OCI-M1 (cell line): ENCODE measurements at places on chromosomes 11 and 22.

- DNase-seq, result no peak
Measured at GRCh38 chr11:16807306-16807705, 68.9 kb downstream of the C11orf58 start.

GRCh38 chr22:43004362-43005035, 10.4 kb downstream of the PACSIN2 start:
- DNase-seq, result peak; percentile 66

- DNase-seq, result no peak
Measured at GRCh38 chr11:44011797-44012196, 36.0 kb upstream of the ACCSL start.

- DNase-seq, result peak; percentile 36
Measured at GRCh38 chr11:118334745-118335144, 7.8 kb downstream of the CD3D start.

- no peak for DNase-seq
Measured at GRCh38 chr11:14310679-14311078, 48.3 kb downstream of the RRAS2 start.

DNA sequence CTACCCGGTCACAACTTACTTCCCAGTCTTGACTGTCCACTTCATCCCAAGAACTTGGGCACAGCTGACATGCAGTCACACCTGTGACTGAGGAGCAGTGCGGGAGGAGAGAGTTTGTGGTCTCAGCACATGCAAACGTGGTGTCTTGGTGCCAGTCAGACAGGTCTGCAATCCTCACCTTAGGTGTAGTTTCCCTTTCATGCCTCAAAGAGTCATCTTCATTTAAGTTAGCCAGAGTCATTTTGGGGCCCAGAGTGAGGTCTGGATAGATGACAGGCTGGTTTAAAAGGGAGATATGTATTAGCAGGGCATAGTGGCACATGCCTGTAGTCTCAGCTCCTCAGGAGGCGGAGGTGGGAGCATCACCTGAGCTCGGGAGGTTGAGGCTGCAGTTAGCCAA, 108.5 kb upstream of the SORL1-AS1 start:
- no peak for DNase-seq

- DNase-seq, result no peak
Measured at GRCh38 chr11:19705936-19706335, 6.7 kb upstream of the NAV2 start.

DNA sequence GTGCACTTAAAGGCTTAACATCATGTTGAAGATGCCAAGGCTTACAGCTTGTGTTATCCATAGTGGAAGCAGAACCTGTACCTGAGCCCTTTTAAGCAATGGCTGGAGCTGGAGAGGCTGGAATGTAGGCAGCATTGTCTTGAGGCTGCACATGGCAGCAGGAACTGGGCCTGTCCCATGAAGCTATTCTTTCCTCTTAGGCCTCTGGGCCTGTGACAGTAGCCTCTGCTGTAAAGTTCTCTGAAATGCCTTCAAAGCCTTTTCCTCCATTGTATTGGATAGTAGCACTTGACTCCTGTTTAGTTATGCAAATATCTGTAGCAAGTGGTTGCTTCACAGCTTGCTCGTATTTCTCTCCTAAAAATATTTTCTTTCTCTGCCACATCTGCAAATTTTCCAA, 127.4 kb upstream of the ANO5 start:
- no peak for DNase-seq

DNA sequence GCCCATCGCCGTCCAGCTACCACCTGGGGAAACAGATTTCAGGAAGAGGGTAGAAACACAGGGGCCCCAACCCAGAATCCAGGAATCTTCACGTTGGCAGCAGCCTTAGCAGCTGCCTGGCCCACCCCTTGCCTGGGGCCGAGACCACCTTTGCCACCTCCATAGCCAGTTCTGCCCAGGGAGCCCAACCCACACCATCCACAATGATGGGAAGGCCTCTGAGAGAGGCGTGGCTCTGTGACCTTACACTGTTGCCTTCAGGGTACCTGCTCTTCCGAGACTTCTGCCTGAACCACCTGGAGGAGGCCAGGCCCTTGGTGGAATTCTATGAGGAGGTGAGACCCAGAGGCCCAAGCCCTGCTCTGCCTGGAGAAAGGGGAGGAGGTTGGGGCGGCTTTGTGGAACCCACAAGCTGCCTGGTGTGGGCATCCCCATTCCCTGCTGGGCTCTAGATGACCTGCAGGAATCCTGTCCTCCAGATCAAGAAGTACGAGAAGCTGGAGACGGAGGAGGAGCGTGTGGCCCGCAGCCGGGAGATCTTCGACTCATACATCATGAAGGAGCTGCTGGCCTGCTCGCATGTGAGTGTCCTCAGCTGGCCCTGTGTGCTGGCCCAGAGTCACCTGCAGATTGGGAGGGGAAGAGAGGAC, 10.0 kb upstream of the ANKRD13D start:
- no peak for DNase-seq

DNA sequence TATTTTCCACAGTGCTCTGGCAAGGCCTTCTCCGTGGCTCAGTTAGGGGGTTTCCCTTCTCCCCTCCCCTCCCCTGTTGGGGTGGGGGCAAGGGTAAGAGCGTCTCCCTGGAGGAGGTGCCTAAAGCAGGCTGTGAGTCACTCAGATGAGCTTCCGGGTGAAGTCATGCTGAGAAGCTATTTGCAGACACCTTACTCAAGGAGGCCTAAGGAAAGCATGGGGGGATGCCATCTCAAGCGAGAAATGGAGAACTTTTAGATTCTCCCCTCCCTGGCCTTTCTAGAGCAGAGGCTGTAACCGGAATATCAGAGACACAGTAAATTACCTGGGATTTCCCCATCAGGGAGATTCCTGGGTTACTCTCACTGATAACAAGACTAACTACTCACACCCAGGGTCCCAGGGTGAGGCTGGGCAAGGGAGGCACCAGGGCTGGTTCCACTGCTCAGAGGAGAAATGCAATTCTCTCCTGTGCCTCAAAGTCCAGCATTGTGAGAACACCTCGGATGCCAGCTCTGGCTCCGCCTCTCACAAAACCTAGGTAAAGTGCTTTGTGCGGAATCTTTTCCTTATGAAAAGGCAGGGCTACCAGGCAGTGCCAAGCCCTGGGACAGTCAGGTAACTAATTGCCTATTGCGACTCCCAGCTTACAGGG, 123.6 kb downstream of the ABTB2 start:
- DNase-seq, result peak; percentile 30

DNA sequence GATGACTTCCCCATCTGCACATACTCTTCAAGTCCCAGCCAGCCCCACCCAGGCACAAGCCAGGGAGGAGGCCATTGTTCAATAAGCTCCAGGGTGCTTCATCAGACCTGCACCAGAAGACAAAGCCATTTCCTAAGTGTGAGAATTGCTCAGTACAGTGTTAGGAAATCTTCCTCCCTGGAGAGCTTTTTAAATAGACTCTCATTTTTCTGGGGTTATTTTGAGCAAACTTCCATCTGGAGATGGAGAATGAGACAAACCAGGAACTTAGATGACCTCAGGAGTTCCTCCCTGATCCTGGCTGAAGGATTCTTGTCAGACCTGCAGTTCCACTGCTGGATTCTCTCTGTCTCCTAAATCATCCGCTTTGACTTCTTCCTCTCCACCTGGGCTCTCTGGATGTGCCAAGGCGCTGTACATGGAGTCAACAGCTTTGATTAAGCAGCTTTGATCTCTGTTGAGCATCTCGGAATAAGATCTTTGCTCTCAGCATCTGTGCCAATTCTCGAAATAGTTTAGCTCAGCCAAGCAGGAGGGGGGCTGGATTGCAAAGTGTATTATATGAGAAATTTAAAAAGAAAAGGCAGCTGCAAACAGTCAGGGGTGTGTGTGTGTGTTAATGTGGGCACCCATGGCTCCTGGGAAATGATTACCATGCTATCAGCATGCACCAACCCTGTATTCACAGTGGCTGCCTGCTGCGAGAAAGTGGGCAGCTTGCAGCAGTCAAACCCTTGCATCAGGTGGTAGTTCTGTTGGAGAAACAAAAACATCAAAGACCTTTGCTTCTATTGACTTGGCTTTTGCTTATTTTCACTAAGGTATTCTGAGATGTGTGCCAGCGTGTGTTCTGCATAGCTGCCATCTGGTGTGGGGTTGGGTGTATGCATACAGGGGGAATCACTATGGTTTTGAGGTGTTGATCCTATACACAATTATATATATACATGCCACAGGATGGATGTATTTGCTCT, 70.2 kb upstream of the NAV2 start:
- no peak for DNase-seq

DNA sequence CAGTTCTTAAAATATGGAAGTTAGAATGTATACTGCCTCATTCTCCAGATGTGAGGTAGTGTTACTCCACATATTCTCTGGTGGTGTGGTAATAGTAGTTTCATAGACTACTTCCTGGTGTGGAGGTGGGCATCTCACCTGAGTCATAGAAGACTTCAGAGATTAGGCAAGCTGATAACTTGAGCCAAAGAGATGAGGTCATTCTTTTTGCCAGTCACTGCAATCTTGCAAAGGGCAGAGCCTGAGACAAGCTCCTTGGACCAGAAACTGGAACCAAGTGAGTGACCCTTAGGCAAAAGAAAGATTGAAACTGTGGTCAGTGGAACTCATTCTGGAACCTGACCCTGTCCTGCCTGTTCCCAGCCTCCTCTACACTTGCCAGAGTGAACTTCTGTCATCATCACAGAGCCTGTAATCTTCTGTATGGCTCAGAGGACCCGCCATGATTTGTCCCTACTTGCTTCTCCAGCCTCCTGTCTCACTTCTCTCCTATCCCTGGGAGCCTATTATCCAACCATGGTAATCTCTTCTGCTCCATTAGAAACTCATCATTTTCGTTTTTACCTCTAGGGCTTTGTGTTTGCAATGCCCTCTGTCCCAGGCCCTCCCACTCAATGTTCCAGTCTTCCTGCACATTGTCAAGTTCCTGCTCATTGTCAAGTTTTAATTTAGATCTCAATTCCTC, 10.6 kb upstream of the CCDC83 start:
- peak; percentile 70 for DNase-seq

DNA sequence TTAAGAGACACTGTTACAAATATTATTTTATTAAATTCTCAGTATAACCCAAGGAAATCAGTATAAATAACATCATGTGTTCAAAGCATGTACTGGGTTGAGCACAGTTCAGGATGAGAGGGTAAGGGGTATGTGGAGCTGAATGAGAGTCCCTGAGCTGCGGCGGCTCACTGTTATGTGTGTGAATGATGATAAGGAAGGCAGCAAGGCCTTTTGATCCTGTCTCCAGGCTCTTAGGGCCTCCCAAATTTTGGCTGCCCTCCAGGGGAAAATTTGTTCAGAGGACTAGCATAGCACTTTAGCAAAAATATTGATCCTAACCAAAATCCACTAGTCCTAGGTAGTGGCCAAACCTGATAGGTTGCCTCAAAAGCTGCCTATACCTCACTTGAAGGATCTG, 86.1 kb upstream of the SPON1 start:
- peak; percentile 27 for DNase-seq

GRCh38 chr11:64058494-64058893, 22.8 kb downstream of the FLRT1 start:
- DNase-seq, result no peak

DNA sequence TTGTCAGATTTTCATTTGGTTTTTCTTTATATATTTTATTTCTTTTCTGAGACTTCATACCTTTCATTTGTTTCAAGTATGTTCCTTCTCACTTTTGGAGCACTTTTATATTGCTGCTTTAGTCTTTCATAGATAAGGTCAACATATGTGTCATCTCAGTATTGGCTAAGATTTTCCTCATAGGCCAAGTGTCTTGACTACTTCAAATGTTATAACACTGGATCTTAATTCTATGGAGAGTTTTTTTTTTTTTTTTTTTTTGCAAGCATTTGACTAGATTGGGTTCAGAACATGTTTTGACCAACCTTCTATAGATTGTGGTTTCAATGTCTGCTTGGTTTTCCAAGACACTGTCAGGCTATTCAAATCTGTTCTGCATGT, 69.0 kb upstream of the NARS2 start:
- DNase-seq, result no peak

GRCh38 chr11:98600786-98601773, 419.7 kb upstream of the CNTN5 start:
- no peak for DNase-seq

DNA sequence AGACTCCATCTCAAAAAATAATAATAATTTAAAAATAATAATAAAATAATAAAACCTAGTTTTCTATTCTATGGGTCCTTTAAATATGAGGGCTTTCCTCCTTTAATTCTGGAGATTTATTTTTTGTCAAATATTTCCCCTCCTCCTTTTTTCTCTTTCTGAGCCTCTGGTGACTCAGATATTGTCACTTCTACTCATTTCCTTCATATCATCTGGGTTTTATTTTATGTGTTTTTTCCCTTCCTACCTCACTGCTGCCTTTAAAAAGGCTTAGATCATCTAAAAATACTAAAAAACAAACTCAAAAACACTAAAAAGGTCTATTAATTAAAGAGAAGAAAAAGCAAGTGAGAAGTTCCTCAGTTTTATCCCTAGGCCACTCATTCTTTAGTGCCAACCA, 138.9 kb downstream of the SPON1 start:
- DNase-seq, result no peak

- DNase-seq, result peak; percentile 100
Measured at GRCh38 chr11:68118706-68119448, 2.3 kb downstream of the CHKA start.

DNA sequence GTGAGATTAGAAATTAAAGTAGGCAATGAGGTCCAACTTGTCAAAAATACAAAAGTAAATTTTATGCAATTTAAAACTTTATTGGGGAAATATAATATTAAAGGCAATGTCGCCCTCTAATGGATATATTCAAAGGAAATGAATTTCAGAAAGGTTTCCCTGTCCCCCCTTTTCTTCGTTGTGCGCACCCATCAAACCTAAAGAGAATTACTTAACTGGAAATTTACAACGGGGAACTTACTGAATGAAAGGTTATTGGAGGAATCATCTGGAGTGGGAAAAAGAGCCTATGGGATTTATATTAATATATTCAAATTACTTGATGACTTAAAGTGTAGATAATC, 1.7 kb upstream of the ABTB2 start:
- DNase-seq, result no peak

DNA sequence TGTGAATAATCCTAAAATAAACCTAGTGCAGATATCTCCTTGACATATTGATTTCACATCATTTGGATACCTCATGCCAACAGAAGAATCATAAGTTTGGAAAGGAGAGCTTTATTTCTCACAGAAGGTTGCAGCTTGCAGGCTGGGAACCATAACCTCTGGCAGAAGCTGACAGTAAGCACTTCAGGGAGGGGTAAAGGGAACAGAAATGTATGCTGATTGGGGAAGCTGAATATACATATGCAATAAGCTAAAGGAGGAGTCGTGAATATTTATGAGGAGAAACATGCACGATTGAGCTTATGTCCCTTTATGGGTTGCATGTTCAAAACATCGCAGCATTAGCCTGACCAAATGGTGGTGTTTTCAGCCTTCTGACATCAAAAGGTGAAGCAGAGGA, 814.5 kb downstream of the TBC1D22A start:
- no peak for DNase-seq

- DNase-seq, result no peak
Measured at GRCh38 chr11:119432484-119433357, 9.7 kb upstream of the THY1 start.

GRCh38 chr11:14240221-14240620, 118.8 kb downstream of the RRAS2 start:
- no peak for DNase-seq

DNA sequence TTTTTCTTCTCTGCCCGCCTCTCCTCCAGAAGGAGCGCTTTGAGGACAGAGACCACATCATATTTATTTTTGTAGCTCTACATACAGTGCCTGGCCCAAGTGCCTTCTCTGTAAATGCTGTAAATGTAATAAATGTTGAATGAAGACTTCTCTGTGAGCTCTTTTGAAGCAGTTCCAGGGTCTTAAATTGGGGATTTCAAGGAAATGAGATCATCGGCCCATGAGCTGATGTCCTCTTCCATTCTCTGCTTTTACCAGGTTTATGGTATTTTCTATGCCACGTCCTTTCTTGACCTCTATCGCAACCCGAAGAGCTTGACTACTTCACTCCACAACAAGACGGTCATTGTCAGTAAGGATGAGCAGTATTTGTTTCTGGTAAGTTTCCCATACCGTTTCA, 165.7 kb upstream of the SORL1-AS1 start:
- no peak for DNase-seq
